Activated CD4-positive, alpha-beta T cell treated with anti-CD3 and anti-CD28 coated beads for 24 hours (primary cell): ENCODE measurements at places on chromosomes 16 and 17.

DNA sequence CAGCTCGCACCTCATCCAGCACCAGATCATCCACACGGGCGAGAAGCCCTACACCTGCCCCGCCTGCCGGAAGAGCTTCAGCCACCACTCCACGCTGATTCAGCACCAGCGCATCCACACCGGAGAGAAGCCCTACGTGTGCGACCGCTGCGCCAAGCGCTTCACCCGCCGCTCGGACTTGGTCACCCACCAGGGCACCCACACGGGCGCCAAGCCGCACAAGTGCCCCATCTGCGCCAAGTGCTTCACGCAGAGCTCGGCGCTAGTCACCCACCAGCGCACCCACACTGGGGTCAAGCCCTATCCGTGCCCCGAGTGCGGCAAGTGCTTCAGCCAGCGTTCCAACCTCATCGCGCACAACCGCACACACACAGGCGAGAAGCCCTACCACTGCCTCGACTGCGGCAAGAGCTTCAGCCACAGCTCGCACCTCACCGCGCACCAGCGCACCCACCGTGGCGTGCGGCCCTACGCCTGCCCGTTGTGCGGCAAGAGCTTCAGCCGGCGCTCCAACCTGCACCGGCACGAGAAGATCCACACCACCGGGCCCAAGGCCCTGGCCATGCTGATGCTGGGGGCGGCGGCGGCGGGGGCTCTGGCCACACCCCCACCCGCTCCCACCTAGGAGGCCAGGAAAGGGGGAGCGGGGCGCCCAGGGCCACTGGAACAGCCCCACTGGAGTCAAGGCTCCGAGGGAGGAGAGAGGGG lies 7.5 kb downstream of the ZNF205 start:
- DNase-seq, result no peak

- DNase-seq, result no peak
These were observed 202.0 kb downstream of the C16orf78 start for GRCh38 chr16:49575346-49576172.

GRCh38 chr16:635573-636205 lies 416 bp downstream of the METTL26 start:
- DNase-seq, result no peak

- DNase-seq, result no peak
These were observed 83.7 kb upstream of the CRHR1 start for GRCh38 chr17:45700171-45701090.

- no peak for DNase-seq
These were observed 29.6 kb downstream of the NFAT5 start for GRCh38 chr16:69595127-69596036.

DNA sequence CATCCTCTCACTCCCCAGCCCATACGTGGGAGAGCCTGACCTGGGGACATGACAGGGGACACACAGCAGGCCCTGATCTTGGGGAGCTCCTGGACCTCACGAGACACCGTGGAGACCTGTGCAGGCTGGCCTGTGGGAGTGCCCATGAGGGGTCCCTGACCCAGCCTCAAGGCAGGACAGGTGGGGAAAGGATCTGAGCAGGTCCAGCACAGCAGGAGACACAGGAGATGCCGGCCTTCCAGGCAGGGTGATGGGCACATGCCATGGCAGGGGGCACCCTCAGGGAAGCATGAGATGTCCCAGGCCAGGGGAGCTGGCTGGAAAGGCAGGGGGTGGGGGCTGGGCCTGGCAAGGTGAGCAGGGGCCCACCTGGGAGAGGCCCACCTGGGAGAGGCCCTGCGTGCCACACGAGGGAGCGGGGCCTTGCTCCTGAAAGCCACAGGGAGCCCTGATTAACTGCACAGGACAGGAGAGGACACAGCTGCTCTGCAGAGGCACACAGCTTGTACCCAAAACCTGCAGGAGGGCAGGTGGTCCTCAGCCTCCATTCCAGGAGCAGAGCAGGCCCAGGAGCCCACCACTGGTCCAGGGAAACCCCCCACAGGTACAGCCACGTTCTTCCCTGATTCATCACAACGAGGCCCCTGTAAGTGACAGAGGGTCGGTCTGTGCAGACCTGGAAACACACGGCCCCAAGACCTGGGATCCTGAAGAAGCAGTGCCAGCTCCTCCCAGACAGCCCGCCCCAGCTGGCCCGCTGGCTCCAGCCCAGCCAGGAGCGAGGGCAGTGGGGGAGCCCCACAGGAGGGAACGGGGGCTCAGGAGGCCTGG lies 26.6 kb upstream of the KRT17 start:
- DNase-seq, result no peak

DNA sequence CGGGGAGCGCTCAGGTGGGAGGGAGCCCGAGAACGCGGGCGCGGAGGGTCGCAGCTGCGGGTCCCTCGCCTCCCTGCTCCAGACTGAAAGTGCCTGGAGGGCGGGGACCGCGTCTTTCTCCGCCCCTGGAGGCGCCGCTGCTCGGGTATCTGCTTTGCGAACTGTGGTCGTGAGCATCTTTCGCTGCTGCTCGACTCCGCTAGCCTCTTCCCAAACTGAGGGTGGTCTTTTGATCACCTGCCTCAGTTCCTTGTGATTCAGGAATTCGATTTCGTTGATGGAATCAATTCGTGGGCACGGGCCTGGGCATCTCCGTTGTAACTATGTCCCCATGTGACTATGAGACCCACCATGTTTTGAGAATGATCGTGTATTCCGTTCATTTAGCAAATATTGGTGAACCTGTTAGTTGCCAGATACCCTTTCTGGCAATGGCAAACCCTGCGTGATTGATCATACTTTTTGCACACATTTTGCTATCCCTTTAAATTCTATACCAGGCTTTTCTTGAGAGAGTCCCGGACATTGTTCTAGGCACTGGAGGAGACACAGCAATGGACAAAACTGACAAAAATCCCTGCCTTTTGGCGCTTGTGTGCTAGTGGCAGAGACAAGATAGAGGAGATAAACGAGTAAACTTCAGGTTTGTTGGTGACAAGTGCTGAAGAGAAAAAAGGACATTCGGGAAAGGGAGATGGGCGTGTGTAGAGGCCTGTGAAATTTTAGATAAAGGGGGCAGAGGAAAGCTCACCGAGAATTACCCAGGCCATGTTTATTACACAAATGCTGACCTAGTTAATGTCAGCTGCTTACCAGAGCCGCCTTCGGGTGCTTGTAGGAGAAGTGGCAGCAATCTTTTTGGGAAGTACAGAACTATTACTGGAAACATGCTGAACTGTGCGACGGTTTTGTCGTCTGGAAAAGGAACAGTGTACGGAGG lies 948 bp downstream of the UTP18 start:
- no peak for DNase-seq

DNA sequence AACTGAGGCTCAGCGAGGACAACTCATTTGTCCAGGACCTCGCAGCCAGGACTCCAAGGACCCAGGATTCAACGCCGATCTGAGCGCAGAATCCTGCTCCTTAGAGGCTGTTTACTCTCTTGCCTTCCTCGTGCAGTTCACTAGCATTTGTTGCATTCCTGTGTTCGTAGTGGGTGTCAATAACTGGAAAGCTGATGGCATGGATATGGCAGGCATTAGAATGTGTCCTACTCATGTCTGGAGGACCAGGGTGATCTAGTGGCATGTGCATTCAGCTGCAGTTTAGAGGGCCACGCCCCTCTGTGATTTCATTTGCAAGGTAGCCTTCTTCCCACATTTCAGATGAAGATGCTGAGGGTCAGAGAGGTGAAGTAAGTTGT lies 510 bp downstream of the CRISPLD2 start:
- DNase-seq, result no peak

- no peak for DNase-seq
These were observed 132.4 kb upstream of the CHMP6 start for GRCh38 chr17:80859002-80859941.
